ENCODE measurements at places on chromosomes 1 and 21.

- DNase-seq, result no peak
Measured at GRCh38 chr1:12078575-12078937, 15.5 kb downstream of the TNFRSF8 start.

DNA sequence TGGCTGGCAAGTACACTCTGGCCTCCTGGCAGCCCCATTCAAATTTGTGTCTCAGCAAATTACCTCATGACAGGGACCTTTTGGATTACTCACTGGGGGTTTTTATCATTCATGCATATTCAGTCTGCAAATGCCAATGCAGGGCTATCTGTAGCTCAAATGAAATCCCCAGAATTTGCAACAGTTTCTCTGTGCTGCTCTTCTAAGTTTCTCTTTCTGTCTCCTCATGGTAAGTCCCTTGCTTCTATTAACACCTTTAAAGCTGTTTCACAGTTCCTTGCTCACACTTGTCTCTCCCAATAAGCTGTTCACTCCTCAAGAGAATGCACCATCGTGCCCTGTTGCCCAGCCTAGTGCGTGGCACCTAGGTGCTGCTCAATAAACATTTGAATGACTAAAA, 3.3 kb upstream of the FAM78B start:
- no peak for DNase-seq

- no peak for DNase-seq
Measured at GRCh38 chr1:156690675-156691036, 13.4 kb upstream of the NES start.

DNA sequence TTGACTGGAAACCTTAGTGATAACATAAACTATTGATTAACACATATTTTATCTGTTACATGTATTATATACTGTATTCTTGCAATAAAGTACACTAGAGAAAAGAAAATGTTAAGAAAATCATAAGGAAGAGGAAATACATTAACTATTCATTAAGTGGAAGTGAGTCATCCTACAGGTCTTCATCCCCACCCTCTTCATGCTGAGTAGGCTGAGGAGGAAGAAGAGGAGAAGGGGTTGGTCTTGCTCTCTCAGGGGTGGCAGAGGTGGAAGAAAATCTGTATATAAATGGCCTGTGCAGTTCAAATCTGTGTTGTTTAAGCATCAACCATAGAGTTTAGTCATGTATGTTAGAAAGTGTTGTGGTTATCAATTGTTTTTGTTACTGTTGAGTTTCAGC, 66.1 kb upstream of the CHODL start:
- no peak for DNase-seq

DNA sequence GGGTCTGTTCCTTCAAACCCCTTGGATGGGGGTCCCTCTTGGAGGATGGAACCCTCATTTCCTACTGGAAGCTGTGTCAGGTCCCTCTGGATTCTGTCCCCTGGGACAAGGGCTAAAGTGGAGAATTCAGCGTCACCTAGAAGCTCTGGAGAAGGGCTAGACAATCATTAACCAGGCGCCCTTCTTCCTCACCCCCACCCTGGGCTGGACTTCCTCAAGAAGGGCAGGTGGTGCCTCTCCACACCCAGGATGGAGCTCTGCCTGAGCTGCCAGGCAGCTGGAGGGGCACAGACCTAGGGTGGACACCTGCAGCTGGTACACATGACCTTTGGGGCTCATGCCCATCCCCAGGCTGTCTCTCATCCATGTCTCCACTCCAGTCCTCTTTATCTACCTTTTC, 3.6 kb downstream of the CELF3 start:
- DNase-seq, result no peak

DNA sequence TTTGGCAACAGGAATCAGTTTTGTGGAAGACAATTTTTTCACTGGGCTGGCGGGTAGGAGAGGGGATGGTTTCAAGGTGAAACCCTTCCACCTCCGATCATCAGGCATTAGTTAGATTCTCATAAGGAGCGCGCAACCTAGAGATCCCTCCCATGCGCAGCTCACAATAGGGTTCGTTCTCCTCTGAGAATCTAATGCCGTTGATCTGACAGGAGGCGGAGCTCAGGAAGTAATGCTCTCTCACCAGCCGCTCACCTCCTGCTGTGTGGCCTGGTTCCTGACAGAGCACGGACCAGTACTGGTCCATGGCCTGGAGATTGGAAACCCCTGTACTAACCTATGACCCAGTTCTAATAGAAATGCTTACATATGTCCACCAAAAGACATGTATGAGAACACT, 96.6 kb upstream of the KIAA1614 start:
- no peak for DNase-seq

- no peak for DNase-seq
Measured at GRCh38 chr1:83515578-83516154, 483.3 kb downstream of the TTLL7 start.

- DNase-seq, result peak; percentile 64
Measured at GRCh38 chr21:34974162-34974981, 74.7 kb downstream of the RUNX1 start.

- no peak for DNase-seq
Measured at GRCh38 chr1:70720521-70720920, 309.5 kb downstream of the CTH start.

DNA sequence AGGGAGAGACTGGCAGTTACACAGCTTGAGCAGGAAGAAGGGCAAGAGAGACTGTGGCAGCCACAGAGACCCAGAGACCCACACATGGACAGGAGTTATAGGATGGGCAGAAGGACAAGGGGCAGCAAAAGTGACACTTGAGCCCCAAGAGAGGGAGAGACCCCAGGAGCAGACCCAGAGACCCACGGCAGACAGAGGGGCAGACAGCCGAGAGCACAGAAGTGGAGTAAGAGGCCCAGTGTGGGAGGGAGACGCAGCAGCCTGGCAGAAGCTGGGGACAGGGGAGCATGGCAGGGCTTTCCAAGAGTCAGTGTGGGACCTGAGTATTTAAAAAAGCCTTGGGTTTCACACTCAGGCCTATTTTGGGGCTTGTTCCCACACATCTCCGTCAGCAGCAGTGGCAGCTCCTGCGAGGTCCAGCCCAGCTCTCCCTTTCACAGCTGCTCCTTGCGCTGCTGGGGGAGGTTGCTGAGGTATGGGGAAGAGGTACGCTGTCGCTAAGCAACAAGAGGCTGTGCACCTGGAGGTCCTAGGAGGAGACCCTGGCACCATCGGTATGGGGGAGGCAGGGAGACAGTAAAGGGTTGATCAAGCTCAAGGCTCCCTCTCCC, 9.0 kb upstream of the MEF2D start:
- no peak for DNase-seq

GRCh38 chr1:6519935-6520671, 28.6 kb upstream of the PLEKHG5 start:
- DNase-seq, result no peak

GRCh38 chr1:203041351-203041932, 15.2 kb downstream of the PPFIA4 start:
- no peak for DNase-seq

- DNase-seq, result no peak
Measured at GRCh38 chr21:28339403-28339802, 653.3 kb downstream of the LTN1 start.

DNA sequence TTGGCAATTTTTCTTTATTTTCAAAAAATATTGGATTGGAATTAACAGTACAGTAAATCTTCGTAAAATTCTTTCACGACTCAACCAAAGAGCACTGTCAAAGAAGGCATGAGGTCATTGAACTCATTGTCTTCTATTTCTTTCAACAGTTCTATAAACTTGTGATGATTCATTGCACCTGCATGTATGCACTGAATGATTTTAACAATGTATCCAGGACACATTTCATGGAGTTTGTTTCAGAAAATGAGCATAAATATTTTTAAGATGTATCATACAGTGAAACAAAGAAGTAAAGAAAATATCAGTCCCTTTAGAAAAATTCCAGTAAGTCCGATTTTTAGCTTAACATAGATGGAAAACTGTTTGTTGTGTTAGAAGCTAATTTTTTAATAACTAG, 33.6 kb upstream of the CD34 start:
- no peak for DNase-seq

- no peak for DNase-seq
Measured at GRCh38 chr1:78918157-78918556, 88.4 kb downstream of the ADGRL4 start.

GRCh38 chr21:37647781-37648180, 268.5 kb downstream of the KCNJ6 start:
- no peak for DNase-seq

- no peak for DNase-seq
Measured at GRCh38 chr1:112285746-112286145, 110.3 kb upstream of the CTTNBP2NL start.

GRCh38 chr1:222182641-222183040, 365.3 kb downstream of the HHIPL2 start:
- DNase-seq, result no peak

- DNase-seq, result no peak
Measured at GRCh38 chr1:60044881-60045280, 28.7 kb downstream of the C1orf87 start.

DNA sequence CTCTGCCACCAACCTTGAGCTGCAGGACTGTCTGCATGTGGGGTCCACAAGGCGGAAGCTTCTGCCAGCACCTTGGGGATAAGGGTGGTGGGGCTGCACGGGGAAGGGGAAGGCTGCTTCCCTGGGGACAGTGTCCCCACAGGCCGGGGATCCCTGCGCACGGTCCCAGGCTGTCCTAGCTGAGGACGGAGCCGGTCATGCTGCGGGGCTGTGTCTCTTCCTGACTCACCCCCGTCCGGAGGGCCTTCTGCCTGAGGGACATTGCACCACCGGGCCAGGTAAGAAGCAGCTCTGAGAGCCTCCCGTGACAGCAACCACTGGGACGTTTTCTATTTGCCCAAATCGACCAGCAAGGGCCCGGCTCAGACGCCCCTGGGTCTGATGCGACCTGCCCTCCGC, 29.9 kb downstream of the KRTAP10-1 start:
- no peak for DNase-seq

GRCh38 chr1:184176058-184176457, 124.5 kb downstream of the TSEN15 start:
- no peak for DNase-seq

- DNase-seq, result no peak
Measured at GRCh38 chr1:25727635-25728286, 72.2 kb upstream of the SELENON start.

DNA sequence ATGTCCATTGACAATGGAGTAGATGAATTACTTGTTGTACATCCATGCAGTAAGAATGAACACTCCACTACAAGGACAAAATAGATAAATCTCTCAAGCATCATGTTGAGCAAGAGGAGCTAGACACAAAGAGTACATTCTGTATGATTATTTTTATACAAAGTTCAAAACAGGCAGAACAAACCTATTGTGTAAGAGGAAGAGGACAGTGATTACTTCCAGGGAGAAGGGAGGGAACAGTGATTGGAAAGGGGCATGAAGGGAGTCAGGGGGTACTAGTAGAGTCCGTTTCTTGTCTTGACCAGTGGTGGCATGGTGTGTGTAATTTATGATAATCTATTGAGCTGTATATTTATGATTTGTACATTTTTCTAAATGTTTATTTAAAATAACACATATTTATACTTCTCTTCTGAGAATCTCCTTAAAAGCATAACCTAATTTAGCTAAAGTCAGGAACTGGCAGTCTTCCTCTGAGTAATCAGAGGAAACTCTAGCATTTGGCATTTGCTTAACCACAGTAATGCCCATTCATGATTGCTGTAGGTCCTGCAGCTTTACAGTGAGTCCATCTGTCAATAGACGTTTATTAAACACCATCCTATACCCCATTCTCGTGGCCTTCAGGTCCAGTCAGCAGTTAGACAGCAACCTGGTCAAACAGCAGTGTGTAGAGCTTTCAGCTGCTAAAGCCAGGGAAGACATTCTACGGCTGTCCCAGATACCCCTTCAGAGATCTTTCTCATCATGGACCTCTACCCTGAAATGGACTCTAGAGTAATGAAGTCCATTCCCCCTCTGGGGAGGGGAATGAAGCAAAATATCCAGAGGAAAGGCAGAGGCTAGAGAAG, 114.1 kb upstream of the GALNT2 start:
- no peak for DNase-seq

GRCh38 chr1:110674337-110675059, at the start of gene KCNA3:
Gene KCNA3, minus strand, starts transcription at chr1:110674940. Its CDS starts 131 bp downstream, at chr1:110674809.
- DNase-seq, result peak; percentile 66

DNA sequence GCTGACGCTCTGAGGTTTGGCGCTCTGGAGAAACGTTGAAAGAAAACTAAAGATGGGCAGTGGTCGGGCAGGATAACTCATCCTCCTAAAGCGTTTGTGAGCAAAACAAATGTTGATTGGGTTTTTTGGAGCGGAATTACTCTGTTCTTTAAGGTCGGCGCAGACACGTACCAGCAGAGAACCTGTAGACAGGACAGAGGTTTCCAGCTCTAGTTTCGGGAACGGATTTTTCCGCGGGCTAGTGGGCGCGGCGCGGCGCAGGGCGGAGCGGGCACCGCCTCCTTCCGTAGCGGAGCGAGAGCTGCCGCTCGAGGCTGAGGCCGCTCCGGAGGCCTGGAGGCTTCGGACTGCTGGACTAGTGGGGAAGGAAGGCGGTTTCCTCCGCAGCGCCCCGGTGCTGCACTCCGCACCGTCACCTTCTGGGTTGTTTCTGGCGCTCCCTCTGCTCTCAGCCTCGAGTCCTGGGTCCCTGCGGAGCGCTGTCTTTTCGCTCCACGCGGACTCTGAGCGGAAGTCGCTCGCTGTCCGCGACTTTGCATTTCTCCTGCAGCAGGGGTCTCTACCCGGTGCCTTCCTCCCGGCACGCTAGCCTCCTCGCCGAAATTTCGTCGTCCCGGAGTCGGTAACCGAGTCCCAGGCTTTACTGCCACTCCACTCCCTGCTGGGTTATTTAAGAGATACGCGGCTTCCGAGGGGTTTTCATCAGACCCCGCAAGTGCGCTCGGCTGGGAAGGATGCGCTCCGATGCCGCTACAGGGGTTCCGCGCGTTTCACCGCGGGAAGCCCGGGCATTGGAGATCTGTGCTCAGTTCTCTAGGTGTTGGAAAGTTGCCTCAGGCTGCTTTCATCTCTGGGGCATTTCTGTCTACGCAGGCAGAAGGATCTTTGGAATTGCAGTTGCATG, 7.0 kb downstream of the FOXD2 start:
- DNase-seq, result peak; percentile 44
